D721Med (cell line): ENCODE measurements at places on chromosomes 16 and 17.

DNA sequence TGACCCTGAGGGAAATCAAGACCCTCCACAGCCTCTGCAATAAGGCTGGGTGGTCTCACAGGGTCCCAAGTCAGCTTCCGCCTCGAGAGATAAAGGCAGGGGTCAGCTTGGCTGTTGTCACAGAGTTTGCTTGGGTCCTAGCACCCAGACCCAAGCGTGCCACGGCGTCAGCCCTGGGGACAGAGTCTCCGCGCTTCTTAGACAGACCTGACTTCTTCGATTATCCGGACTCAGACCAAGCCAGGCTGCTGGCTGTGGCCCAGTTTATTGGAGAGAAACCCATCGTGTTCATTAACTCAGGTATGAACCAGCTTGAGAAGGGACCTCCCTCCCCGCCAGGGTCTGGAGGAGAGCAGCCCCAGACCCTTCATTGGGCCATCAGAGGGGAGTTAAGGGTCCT is 588 bp downstream of the C16orf92 start:
- no peak for DNase-seq

DNA sequence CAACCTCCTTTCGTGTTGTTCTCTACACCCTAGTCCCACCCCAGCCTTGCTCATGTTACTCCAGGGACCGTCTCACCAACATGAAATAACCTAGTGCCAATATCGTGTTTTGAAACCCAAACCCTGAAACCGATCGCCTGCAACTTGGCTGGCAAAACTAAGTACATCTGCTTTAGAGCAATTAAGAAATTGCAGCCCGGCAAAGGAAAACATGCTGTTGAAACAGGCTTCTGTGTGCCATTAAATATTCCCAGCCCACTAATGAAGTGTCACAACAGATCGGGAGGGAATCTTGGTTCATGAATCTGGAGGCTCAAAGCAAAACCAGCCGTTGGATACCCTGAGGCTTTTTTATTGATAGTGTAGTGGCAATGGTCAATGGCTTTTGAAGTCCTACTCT is 48.3 kb upstream of the GPR139 start:
- no peak for DNase-seq

DNA sequence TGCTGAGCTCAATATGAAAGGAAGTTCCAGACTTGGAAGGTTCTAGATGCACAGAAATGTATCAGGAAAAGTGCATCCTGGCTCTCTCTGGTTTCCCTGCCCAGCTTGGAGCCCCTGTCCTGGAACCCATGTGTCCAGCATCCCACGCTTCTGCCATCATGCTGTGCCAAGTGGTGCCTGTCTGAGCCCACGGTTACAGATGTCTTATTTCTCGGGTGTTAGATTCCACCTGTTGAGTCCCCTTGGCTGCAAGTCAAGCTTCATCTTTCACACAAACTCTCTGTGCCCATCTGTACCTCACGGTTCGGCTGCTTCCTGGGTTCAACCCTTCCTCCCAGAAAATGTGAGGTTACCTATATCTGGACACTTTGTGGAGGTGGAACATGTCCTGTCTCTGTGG is 22.5 kb downstream of the OR1D5 start:
- no peak for DNase-seq

DNA sequence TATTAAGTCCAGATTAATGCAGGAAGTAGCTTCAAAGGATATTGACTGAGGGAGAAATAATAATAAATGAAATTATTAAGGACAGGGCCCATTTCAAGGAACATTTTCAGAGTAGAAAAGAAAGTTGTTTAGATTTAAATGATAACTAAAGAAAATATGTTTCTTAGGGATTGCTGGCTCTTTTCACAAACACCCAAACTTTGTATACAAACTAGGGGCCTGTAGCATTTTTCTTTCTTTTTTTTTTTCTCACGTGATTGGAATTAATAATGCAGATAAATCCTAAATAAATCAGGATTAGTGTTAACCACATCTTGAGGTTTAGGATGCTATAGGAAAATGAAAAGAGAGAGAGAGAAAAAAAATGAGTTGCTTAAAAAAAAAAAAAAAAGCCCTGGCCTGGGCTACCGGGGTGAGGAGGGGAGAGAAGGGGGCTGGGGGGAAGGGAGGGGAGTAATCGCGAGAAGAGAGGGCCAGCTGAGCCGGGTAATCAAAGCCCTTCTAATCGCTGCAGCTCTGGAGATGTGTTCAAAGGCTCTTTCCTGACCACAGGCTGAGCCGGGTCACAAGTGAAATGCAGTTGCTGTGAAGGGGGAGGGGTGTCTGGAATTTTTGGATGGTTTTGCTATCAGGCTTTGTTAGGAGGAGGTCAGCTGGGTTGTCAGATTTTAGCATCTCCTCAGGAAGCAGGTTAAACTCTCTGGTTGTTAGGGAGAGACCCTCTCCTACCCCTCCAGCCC is 104.6 kb upstream of the ZFHX3 start:
- peak; percentile 18 for DNase-seq

GRCh38 chr16:78720416-78720815 is 621.0 kb downstream of the WWOX start:
- DNase-seq: no peak

DNA sequence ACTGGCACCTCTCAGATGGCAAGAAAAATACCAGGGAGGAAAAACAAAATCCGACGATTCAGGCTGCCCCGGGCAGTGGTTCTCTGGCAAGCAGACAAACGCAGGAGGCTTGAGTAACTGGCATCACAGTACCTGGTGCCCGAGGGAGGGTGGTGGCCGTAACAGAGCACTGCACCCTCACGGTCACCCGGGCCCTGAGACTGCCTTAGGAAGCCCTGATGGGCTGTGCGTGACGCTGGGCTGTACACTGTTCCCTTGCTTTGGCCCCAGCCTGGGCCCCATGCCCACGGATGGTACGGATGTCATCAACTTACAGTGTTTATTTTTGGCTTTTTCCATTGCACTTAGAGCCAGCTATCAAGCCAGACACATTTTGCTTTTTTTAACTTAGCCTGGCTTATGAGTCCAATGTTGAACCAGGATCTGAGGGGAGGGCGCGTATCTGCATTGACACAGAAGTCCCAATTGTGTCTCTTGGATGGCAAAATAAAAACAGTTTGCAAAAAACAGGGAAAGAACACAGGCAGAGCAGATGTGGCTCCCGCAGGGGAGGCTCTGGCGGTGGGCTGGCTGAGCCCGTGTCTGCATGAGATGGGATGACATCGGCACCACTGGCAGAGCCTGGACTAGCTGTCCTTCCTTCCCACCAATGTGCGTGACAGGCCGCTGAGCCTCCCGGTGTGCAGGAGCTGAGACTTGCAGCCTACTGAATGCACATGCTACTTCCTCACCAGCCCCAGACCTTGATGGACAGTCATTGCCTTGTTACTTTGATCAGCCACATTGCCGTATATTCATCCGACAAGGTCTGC is 287.7 kb downstream of the FOXL1 start:
- DNase-seq: no peak

- DNase-seq: no peak
These were observed 33.8 kb downstream of the VWA3A start for GRCh38 chr16:22126037-22126558.

GRCh38 chr17:80866050-80866793 is 125.4 kb upstream of the CHMP6 start:
- peak; percentile 59 for DNase-seq

DNA sequence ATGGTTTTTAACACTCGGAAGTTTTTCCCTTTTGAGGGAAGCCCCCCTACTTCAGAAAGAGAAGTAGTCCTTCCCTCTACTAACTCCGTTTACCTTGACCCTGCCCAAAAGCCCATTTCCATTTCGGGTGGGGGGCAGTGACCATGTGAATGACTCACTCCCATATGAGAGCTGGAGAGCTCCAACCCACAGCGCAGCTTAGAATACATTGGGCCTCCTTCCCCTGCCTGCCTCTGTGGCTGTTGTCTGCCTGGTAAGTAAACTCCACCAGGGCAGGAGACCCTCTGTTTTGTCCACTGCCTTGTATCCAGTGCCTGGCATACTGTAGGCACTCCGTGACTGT is 985 bp downstream of the SGSM2 start:
- DNase-seq: no peak

- DNase-seq: no peak
These were observed 2.7 kb downstream of the C16orf87 start for GRCh38 chr16:46828292-46828691.

DNA sequence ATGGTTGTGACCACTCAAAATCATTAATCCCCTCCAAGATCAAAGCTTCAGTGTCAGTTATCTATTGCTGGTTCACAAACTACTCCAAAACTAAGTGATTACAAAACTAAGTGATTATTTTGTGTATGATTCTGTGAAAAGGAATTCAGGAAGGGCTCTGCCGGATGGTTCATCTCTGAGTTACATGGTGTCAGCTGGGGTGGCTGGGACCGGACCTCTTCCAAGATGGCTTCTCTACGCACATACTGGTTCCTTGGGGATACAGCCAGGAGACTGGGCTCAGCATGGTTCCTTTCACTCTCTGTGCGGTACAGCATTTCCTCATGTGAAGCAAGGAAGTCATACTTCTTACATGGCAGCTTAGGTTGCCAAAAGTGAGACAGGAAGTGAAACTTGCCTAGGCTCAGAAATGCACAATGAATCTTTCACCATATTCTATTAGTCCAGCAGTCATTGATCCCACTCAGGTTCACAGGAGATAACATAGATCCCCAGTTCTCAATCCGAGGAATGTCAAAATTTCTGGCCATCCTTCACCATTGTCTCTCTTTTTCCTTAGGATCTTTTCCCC is 97.9 kb upstream of the IRX6 start:
- DNase-seq: no peak

DNA sequence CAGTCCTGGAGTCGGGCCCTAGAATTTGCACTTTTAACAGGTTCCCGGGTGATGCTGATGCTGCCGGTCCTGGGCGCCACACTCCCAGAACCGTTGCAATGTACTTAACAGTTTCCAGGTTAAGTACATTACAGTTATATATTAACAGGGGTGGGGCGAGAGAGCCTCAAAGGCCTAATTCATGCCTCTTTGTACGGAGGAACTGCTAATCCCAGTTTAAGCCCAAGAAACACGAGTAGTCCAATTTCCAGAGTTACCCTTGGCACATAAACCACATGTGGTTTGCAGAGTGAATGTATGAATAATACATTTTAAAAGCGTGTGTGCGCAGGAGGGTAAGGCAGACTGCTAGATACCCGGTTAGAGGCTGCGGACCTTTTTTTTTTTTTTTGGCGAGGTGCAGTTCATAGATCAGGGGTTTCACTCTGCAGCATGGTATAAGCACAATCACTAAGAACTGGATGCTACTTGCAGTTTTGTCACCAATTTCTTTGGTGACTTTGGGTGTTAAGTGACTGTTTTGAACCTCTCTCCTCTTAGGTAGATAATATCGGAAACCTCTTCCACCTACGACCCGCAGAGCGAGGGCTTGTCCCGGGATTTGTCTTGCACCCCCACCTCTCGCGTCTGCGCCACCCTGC is 713 bp downstream of the COX11 start:
- no peak for DNase-seq

GRCh38 chr16:11229906-11230305 is 26.1 kb downstream of the SOCS1 start:
- DNase-seq: no peak

DNA sequence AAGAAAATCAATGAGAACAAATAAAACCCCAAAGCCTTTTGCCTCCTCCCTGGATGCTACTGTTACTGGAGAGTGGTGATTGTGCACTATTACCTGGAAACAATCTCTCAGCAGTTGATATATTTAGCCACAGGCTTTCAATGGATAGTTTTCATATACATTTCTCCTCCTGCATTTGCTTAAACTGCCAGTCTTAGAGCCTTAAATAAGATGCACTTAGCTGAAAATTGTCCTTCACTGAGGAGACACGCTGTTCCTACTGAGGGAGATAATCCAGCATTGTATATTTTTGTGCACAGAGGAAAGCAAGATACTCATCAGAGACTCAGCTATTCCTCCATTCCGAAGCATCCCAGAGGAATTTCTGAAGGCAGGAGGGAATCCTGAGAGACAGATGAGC is 520.2 kb upstream of the C16orf82 start:
- no peak for DNase-seq

DNA sequence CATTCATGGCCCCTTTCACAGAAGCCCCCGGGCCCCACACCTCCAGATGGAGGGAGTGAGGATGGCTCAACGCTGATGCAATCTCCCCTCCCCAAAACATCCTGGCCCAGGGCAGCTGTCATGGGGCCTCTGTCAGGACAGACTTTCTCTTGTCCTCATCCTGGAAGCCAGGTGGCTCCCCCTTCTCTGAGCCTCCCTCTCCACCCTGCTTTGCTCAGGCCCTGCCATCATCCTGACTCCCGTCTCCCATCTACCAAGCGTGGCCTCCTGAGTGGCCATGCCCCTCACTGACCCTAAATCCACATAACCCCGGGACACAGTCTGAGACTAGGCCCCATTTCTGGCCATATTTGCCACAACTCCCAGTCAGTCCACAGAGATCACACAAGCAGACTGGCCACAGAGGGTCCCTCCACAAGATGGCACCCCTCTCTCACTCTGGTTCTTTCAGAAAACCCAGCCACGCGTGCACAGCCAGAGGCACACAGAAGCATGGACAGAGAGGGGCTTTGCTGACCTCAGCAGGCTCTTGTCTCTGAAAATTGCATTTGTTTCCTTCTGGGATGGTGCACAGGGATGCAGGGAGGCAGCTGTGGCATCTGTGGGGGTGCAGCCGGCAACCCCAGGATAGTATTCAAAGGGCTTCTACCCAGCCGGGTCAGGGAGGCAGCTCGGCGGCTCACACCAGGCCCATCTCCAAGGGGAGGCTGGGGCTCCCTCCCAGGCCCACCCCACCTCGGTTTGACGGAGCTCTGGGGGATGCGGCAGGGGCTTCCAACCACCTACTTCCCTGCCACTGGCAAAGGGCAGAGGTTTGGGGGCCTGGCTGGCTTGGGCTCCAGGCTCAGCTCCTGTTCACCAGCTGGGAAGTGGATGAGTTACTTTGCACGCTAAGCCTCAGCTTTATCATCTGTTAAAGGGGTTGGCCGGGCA is 16.9 kb downstream of the DOC2B start:
- DNase-seq: peak; percentile 86

GRCh38 chr17:76588182-76588581 is 2.5 kb upstream of the ST6GALNAC2 start:
- no peak for DNase-seq

- DNase-seq: no peak
These were observed 62.6 kb upstream of the TEKT1 start for GRCh38 chr17:6894206-6894528.

DNA sequence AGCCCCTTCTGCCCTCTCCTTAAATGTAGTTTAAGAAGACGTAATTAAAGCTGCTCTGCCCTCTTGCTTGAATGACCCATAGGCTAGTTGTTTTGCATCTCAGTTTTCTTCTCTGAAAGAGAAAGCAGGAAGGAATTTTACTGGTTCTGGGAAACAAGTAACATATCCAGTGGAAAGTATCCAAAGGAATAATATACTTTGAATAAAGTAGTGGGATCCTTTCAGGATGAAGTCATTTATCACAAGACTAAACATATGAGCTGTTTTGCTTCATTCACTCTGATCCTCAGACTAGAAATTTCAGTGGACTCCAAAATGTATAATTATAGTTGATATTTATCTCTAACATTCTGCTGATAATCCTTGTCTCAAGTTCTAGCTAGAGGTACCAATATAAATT is 1297.6 kb upstream of the GOT2 start:
- DNase-seq: no peak

- no peak for DNase-seq
These were observed 362.3 kb upstream of the EEF2KMT start for GRCh38 chr16:5459863-5460262.

- DNase-seq: no peak
These were observed 202.4 kb downstream of the SEC14L1 start for GRCh38 chr17:77343031-77343800.
